ENCODE measurements at places on chromosomes 16 and 17. TPM values are rescaled to one million over a fixed set of nuclear protein-coding genes. Genes with fewer than 3 reads are reported as not detected.

Gene GPR142
- not detected for total RNA-seq

DNA sequence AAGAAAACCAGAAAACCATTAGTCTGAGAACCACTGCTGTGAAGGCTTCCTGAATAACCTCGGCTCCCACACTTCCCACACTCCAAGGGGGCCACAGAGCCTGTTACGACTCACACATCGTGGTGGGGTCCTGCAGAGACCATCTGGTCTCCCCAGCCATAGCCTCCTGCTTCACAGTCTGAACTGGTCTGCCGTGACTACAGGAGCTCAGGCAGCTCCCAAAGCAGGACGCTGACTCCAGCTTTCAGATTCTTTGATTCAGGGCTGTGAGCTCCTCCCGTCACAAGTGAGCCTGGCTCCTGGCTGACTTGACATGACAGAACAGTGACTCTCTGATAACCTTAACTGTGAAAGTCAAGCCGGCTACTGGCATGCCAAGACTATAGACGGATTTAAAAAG is 37.8 kb downstream of the CYB5D2 start:
- H3K4me1 ChIP-seq, result peaks cover 16% of the 10 kb centered on the region

DNA sequence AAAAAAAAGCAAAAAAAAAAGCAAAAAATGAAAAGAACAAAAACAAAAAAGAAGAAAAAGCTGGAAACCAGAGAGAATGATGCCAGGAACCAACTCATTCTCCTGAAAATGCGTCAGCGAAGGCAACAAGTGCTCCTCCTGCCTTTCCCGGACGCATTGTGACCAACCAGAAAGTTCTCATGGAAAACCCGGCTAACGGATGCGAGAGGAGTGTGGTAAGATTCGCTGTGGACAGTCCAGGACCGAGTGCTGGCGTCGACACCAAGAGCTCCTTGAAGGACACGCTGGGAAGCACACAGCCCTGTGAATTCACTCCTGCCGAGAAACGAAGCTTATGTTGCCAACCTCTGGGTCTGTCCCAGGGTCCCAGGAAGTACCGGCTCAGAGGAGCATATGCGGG is 43.4 kb downstream of the METRNL start:
- no peaks in the 10 kb centered on the region for H3K36me3 ChIP-seq
- peaks cover 14% of the 10 kb centered on the region for H3K4me1 ChIP-seq
- H3K27ac ChIP-seq, result no peak overlapping the region
- peaks cover 12% of the 10 kb centered on the region for H3K27me3 ChIP-seq

DNA sequence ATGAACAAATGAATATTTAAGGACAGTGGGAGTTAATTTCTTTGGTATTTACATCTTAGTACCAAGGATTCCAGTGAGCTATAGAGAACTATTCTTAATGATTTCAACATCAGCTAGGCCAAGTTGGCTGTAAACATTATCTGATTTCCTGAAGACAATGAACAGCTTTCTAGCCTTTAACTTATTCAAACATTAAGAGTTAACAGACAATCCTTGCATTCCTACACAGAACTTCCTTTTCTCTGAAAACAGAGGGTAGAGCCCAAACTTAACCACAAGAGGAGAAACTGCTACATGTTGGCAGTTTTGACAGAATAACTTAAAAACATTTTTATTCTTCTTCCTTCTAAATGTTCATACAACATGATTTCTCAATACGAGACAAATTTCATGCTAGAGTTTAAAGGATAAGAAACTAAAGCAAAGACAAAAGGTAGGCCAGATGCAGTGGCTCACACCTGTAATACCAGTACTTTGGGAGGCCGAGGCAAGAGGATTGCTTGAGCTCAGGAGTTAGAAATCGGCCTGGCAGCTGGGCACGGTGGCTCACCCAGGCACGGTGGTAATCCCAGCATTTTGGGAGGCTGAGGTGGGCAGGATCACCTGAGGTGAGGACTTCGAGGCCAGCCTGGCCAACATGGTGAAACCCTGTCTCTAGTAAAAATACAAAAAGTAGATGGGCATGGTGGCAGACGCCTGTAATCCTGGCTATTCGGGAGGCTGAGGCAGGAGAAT is 4.4 kb downstream of the CRLF3 start:
- no peak overlapping the region for H3K4me3 ChIP-seq
- no peaks in the 10 kb centered on the region for H3K36me3 ChIP-seq
- H3K27ac ChIP-seq, result no peak overlapping the region
- DNase-seq, result no peak
- H3K4me1 ChIP-seq, result peaks cover 32% of the 10 kb centered on the region

GRCh38 chr17:35170968-35171771 is 23.0 kb downstream of the SLC35G3 start:
- H3K27me3 ChIP-seq, result no peaks in the 10 kb centered on the region
- H3K27ac ChIP-seq, result no peak overlapping the region
- DNase-seq, result no peak
- H3K4me3 ChIP-seq, result no peak overlapping the region
- H3K36me3 ChIP-seq, result no peaks in the 10 kb centered on the region

Gene TMEM238L
- not detected for total RNA-seq

DNA sequence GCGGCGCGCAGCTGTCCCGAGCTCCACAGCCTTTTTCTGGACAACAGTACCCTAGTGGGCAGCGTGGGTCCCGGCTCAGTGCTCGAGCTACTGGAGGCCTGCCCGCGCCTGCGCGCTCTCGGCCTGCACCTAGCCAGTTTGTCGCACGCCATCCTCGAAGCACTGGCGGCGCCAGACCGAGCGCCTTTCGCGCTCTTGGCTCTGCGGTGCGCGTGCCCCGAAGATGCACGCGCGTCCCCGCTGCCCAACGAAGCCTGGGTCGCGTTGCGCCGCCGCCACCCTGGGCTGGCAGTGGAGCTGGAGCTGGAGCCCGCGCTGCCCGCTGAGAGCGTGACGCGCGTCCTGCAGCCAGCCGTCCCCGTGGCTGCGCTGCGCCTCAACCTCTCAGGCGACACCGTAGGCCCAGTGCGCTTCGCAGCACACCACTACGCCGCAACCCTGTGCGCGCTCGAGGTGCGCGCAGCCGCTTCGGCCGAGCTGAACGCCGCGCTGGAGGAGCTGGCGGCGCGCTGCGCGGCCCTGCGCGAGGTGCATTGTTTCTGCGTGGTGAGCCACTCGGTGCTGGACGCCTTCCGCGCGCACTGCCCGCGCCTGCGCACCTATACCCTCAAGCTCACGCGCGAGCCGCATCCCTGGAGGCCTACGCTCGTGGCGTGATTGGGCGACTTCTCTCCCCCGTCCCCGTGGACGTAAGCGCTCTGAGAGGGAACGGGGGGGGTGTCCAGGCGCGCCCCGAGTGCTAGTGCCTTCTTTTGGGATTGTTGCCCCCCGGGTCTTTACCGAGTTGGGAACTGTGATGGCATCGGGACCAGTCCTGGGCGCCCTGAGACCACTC is 1.2 kb upstream of the HSF4 start:
- DNase-seq, result no peak
- no peak overlapping the region for H3K4me3 ChIP-seq

DNA sequence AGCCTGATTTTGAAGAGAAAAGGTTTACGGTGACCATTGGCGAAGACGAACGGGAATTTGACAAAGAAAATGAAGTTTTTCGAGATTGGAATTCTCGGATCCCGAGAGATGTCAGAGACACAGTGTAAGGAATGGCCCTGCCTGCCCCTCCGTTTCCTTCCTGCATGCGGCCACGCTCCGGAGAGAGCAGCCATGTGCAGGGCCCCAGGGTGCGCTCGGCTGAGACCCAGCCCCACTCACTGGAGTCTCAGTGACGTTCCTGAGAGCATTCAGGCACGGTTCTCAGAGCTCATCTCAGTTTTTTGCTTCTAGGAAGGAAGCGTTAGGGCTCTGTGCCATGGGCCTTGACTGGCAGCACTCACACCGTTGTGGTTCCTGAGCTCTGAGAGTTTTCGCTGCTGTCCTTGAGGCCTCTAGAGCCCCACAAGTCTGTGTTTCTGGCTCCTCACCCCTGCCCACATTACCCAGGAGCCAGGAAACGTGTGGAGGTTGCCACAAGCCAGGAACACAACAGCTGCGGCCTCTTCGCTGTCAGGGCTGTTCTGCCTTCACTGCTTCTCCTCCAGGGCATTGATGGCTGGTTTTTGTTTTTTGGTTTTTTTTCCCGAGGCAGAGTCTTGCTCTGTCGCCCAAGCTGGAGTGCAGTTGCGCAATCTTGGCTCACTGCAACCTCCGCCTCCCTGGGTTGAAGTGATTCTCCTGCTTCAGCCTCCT is 29.8 kb downstream of the ZC3H18 start:
- no peak overlapping the region for H3K4me3 ChIP-seq
- H3K36me3 ChIP-seq, result peaks cover 32% of the 10 kb centered on the region
- H3K27me3 ChIP-seq, result no peaks in the 10 kb centered on the region
- no peak overlapping the region for H3K27ac ChIP-seq
- DNase-seq, result no peak

GRCh38 chr16:13958474-13958873 is 38.5 kb downstream of the ERCC4 start:
- no peak for DNase-seq
- H3K27me3 ChIP-seq, result no peaks in the 10 kb centered on the region
- H3K27ac ChIP-seq, result no peak overlapping the region

DNA sequence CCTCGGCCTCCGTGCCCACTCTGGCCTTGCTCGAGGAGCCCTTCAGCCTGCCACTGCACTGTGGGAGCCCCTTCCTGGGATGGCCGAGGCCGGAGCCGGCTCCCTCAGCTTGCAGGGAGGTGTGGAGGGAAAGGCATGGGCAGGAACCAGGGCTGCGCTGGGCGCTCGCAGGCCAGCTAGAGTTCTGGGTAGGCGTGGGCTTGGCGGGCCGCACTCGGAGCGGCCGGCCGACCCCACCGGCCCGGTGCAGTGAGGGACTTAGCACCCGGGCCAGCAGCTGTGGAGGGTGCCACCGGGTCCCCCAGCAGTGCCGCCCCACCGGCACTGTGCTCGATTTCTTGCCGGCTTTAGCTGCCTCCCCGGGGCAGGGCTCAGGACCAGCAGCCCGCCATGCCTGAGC is 101.0 kb upstream of the IRX5 start:
- H3K4me3 ChIP-seq, result no peak overlapping the region

GRCh38 chr16:84513123-84513522 is 8.7 kb upstream of the MEAK7 start:
- H3K4me1 ChIP-seq, result peaks cover 35% of the 10 kb centered on the region
- H3K27ac ChIP-seq, result no peak overlapping the region
- no peaks in the 10 kb centered on the region for H3K27me3 ChIP-seq
- no peaks in the 10 kb centered on the region for H3K36me3 ChIP-seq
- H3K4me3 ChIP-seq, result no peak overlapping the region

DNA sequence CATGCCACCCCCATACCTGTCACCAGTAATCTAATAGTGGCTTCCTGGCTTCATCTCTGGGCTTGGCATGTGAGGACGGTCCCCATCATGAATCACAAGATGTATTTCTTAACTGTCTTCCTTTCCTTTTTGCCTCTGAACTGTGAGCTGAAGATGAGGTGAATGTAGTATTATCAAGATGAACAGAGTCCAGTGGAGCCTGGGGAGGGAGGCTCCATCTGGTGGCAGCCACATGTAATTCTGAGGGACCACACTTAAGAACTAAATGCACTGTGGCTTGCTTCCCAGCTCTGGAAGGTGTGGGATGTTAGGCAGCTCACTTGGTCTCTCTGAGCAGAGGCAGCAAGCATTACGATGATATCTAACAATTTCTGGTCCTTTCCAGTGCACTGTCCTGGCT is 354.9 kb upstream of the ASIC2 start:
- no peak for DNase-seq
- no peaks in the 10 kb centered on the region for H3K36me3 ChIP-seq
- H3K4me1 ChIP-seq, result no peaks in the 10 kb centered on the region
- H3K4me3 ChIP-seq, result no peak overlapping the region
- H3K27me3 ChIP-seq, result no peaks in the 10 kb centered on the region
- no peak overlapping the region for H3K27ac ChIP-seq

GRCh38 chr16:76787394-76787793 is 403.6 kb upstream of the MON1B start:
- no peaks in the 10 kb centered on the region for H3K36me3 ChIP-seq
- H3K27me3 ChIP-seq, result no peaks in the 10 kb centered on the region
- H3K27ac ChIP-seq, result no peak overlapping the region

DNA sequence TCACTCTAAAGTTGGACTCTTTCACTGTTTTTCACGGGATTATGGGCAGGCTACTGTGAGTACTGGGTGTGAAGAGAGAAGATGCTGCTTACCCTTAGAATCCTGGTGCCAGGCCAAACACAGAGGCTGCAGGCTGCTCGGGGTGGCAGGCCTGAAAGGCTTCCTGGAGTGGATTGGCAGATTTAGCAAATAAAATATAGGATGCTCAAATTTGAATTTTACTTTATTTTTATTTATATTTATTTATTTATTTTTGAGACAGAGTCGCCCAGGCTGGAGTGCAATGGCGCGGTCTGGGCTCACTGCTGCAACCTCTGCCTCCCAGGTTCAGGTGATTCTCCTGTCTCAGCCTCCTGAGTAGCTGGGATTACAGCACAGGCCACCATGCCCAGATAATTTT is 14.9 kb upstream of the STAC2 start:
- H3K27ac ChIP-seq, result no peak overlapping the region
- DNase-seq, result no peak
- H3K36me3 ChIP-seq, result no peaks in the 10 kb centered on the region
- H3K4me1 ChIP-seq, result peaks cover 11% of the 10 kb centered on the region

DNA sequence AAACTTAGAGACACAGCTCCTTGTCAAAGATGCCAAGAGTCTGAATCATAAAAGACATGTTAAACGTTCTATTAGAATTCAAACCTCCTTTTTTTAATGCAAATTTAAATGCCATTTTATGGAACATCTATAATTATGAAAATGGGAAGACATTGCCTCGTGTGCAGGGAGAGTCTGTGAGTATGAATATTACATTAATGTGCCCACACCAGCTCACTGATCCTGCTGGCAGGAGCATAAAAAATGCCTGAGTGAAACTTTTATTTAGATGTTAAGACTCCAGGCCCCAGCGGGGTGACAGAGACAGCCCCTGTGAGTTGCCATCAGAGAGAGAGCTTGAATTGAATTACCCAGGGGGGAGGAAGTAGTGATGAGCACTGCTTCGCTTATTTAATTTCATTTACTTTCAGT is 84.8 kb downstream of the SNX11 start:
- peaks cover 39% of the 10 kb centered on the region for H3K27me3 ChIP-seq
- no peaks in the 10 kb centered on the region for H3K4me1 ChIP-seq
- no peak overlapping the region for H3K4me3 ChIP-seq
- H3K27ac ChIP-seq, result no peak overlapping the region

Gene CORO1A
- 5.4 TPM for total RNA-seq

Measured in HepG2 (cell line).